Neural cell (in vitro differentiated cells): ENCODE measurements at places on chromosomes 11 and 22. TPM values are rescaled to one million over a fixed set of nuclear protein-coding genes. Genes with fewer than 3 reads are reported as not detected.

Gene LARGE2
- polyA plus RNA-seq = not detected in 2 replicates

Gene MUC6
- not detected in 2 replicates for polyA plus RNA-seq

Gene NOL12
- 77.5 and 90.0 TPM in 2 replicates for polyA plus RNA-seq

Gene GRM5
- polyA plus RNA-seq = 11.8 and 11.9 TPM in 2 replicates

Gene SMIM35
- 0.12 TPM in 1 of 2 replicates, not detected in the other for polyA plus RNA-seq

Gene ASPHD2
- 16.7 and 18.7 TPM in 2 replicates for polyA plus RNA-seq

Gene PATE4
- polyA plus RNA-seq = not detected in 2 replicates

Gene RIN1
- 1.4 and 4.2 TPM in 2 replicates for polyA plus RNA-seq

Gene UQCC3
- 6.8 and 8.4 TPM in 2 replicates for polyA plus RNA-seq

Gene FAM83F
- polyA plus RNA-seq = 0.02 and 0.42 TPM in 2 replicates

Gene TTC36
- 1.3 and 4.3 TPM in 2 replicates for polyA plus RNA-seq

Gene BIRC3
- polyA plus RNA-seq = not detected in 2 replicates

Gene OR5B17
- not detected in 2 replicates for polyA plus RNA-seq

Gene PNPLA5
- polyA plus RNA-seq = not detected in 2 replicates

Gene PARVG
- not detected in 2 replicates for polyA plus RNA-seq

Gene SULT4A1
- polyA plus RNA-seq = 182 and 196 TPM in 2 replicates

Gene ELFN2
- 4.4 and 5.2 TPM in 2 replicates for polyA plus RNA-seq

Gene SMC1B
- not detected in 2 replicates for polyA plus RNA-seq

Gene MRGPRX4
- not detected in 2 replicates for polyA plus RNA-seq

Gene ARHGAP8
- 3.0 and 5.0 TPM in 2 replicates for polyA plus RNA-seq

Gene USH1C
- polyA plus RNA-seq = 0.67 TPM in 1 of 2 replicates, not detected in the other
